ENCODE measurements at places on chromosomes 12 and 14.

- peak; percentile 47 for DNase-seq
Measured at GRCh38 chr14:67514650-67515385, 18.3 kb upstream of the PLEKHH1 start.

- peak; percentile 91 for DNase-seq
Measured at GRCh38 chr12:123269395-123269892, 2.2 kb downstream of the CDK2AP1 start.

DNA sequence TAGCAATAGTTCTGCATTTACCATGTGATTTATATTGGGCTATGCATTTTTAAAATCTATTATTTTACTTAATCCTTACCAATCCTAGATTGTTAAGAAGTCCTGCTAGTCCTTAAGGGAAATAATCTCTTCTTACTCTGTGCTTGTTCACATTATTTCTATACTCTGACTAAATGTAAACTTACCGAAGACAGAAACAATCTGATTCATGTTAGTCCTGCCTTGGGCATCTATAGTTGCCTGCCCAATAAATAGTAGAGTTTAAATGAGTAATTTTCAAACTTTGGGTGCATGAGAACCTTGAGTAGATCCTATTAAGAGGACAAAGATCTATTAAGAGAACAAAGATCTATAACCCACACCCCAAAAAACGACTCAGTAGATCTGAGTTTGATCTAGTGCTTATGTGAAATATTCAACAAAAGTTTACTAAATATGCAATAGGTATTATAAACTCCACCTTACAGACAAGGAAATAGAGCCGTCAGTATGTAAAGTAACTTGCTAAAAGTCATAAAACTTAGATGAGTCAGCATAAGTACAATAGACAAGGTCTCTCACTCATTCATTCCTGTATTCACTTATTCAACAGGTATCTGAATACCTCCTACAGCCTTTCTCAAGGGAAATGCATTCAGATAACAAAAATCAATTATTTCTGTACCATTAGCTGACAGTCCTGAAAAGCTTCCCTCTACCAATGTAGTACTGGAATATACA lies 127.6 kb downstream of the PAWR start:
- no peak for DNase-seq

GRCh38 chr14:104557766-104558165 lies 21.8 kb upstream of the C14orf180 start:
- DNase-seq, result no peak

DNA sequence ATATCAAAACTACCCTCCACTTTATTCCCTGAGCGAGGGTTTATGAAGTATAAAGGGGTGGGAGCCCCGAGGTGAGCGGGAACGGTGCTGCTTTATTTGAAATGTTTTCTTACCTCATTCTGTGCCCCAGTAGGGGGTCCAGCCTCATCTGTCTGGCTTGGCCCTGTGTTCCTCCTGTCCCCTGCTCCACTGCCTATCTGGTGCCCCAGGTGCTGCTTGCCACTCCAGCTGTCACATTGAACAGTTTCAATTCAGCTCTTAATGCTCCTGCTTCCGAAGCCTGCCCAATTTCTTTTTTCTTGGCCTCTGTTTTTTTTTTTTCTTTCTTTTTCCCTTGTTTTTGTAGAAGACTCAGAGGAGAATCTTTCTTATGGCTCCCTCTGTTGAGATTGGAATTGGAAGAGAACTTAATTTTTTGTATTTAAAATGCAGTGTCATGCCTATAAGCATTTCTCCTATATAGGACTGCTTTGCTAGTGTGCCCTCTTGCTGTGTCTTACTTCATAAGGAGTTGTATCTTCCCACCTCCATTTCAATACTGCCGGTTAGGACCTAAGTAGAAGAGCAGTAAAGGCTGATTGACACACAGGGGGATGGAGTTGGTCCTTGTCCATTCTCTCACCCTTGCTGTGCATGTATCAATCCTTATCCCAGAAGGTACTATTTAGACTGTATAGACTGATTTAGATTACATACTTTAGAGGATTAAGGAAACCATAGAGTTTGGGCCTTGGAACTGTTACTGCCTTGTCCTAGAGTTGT lies 2.3 kb downstream of the ATXN7L3B start:
- peak; percentile 21 for DNase-seq

- peak; percentile 77 for DNase-seq
Measured at GRCh38 chr14:103628221-103628683, 759 bp upstream of the KLC1 start.

GRCh38 chr12:124030510-124030909 lies 57.5 kb downstream of the ZNF664 start:
- no peak for DNase-seq

GRCh38 chr12:96171905-96172304 lies 22.3 kb upstream of the ELK3 start:
- DNase-seq, result no peak

GRCh38 chr12:66627270-66627987 lies 51.4 kb downstream of the GRIP1 start:
- no peak for DNase-seq

DNA sequence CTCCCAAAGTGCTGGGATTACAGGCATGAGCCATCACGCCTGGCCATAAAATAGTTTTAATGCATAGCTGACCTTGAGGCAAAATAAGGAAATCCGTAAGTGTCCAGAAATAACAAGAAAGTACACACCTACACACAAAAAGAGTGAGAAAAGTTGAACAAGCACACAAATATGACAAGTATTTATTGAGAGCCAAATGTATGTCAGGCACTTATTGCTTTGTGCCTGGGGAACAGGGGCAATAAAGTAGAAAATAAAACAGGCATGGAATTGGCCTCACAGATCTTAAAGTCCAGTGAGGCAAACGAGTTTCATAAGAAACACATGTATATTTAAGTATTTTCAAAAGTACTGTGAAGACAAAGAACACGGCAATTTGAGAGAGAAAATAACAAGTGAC lies 103.7 kb downstream of the ERGIC2 start:
- no peak for DNase-seq

DNA sequence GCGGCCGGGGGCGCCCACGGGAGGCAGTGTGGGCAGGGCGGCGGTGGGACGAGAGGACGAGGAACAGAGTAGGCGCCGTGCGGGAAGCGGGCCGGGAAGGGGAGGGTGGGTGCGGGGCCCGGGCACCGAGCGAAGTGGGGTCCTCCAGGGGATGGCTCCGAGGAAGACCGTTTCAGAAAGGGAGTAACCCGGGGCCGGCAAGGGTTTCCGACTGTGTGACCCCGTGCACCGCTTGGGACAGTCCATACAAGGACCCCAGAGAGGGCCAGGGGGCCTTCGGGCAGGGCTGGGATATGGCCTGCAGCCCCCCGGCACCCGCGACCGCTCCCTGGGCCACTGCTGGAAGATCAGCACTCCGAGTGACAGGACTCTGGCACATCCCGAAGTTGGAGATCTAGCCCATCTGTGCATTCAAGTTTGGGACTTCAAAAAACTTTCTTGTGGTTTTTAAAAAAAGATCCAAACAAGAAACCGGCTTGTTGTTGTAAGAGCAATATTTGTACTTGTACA lies 448 bp downstream of the TSPAN9 start:
- peak; percentile 47 for DNase-seq

DNA sequence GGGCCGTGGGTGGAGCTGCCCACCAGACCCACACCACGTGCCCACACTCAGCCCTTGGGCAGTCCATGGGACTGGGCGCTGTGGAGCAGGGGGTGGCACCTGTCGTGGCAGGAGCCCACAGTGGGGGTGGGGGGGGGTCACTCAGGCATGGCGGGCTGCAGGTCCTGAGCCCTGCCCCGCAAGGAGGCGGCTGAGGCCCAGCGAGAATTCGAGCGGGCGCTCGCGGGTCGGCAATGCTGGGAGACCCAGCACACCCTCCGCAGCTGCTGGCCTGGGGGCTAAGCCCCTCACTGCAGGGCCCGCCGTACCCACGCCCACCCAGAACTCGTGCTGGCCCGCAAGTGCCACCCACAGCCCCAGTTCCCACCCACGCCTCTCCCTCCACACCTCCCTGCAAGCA lies 132.6 kb upstream of the GARIN2 start:
- no peak for DNase-seq

GRCh38 chr14:101187816-101188570 lies 284.5 kb upstream of the RTL1 start:
- no peak for DNase-seq

DNA sequence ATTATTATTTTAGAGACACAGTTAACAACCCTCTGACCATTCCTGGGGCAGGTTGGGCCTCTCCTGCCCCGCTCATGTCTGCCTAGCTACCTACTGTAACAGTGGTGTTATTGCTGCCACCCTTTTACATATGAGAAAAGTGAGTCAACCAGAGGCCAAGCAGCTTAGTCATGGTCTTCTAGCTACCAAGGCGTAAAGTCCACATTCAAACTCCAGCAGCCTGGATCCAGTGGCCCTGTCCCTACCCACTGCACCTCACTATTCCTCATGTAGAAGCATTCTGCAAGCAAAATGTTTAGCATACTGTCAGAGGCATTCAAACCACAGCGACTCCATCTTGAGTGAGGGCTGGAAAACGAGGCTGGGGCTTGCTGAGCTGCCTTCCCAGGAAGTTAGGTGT lies 95.8 kb downstream of the SLC15A4 start:
- no peak for DNase-seq

- no peak for DNase-seq
Measured at GRCh38 chr12:20374795-20375194, 6.5 kb downstream of the PDE3A start.

GRCh38 chr12:57477710-57478681 lies 1.7 kb downstream of the ARHGAP9 start:
- DNase-seq, result no peak

DNA sequence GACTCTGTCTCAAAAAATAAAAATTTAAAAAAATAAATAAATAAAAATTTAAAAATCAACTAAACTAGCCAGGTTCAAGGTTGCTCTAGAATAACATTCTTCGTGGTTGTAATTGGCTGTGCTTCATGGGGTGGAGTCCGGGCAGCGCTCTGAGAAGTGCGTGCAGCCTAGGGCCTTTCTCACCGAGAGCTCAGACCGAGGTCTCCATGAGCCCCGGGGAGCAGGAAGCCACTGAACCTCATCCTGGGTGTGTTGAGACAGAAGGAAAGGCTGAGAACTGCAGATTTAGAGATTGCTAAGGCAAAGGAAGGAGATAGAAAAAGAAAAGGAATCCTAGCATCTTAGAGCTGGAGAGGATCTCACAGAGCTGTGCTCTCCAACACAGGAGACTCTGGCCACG lies 14.7 kb downstream of the P2RX4 start:
- DNase-seq, result no peak

DNA sequence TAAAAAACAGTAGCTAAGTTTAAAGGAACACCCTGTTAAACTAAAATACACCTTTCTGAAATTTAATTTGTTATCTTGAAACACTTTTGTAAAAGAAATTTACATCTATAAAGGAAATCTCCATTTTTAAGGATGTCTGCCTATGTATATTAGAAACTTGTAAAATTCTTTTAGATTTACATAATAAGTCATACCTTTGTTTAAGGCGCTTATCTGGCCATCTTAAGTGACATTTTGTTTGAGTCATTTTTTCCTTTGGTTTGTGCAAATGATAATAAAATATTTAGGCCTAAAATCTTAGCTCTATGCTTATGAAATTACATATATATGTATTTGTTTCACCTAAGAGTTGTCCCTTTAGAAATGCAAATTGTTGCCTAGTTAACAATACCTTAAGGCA lies 1193.4 kb downstream of the FSCB start:
- DNase-seq, result no peak

GRCh38 chr14:50018201-50018932 lies 98.0 kb downstream of the VCPKMT start:
- no peak for DNase-seq

GRCh38 chr12:34600592-34601462 lies 578.5 kb downstream of the ALG10 start:
- DNase-seq, result no peak

- DNase-seq, result no peak
Measured at GRCh38 chr12:124073356-124074035, 100.5 kb downstream of the ZNF664 start.

DNA sequence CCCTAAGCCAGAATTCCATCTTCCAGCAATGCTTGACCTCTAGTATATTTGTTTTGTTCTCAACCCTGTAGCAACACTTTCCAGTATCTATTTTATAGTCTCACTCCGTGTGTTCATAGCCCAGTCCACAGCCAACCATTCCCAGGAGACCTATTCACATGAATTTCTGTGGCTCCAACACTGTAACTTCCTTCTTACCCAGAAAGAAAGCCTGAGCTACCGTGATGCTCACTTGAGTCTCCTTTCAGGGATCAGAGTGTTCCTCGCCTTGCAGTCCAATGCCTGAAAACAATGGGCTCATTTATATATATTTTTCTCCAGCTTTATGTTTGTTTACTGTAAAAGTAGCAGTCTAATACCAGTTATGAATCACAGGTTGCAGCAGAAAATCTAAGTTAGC lies 645.0 kb upstream of the NOVA1 start:
- no peak for DNase-seq

- DNase-seq, result no peak
Measured at GRCh38 chr12:39912211-39912980, 193.5 kb downstream of the SLC2A13 start.

DNA sequence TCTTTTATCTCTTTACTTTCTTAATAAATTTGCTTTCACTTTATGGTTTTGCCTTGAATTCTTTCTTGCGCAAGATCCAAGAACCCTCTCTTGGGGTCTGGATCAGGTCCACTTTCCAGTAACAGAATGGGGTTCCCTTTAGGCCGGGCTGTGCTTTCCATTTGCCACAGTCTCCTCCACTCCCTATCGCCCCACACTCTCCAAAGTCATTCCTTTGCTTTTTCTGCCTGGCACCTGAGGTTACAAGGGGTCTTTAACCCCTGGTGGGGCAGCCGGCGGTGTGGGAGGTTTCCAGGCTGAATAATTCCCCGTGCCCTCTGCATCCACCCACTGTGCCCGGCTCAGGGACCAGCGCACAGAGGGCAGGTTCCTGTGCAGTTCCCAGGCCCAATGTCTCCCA lies 42.9 kb upstream of the LHX5 start:
- DNase-seq, result no peak
